ENCODE measurements at places on chromosomes 3 and 15. TPM values are rescaled to one million over a fixed set of nuclear protein-coding genes. Genes with fewer than 3 reads are reported as not detected.

- no peak overlapping the region for H3K4me3 ChIP-seq
- H3K27ac ChIP-seq, result no peak overlapping the region
- H3K27me3 ChIP-seq, result no peaks in the 10 kb centered on the region
Observed at GRCh38 chr3:149936812-149937230, 33.9 kb downstream of the PFN2 start.

- H3K36me3 ChIP-seq, result peaks cover 11% of the 10 kb centered on the region
- H3K4me3 ChIP-seq, result no peak overlapping the region
- H3K27ac ChIP-seq, result no peak overlapping the region
- peaks cover 10% of the 10 kb centered on the region for H3K4me1 ChIP-seq
- no peaks in the 10 kb centered on the region for H3K27me3 ChIP-seq
- DNase-seq, result no peak
Observed at GRCh38 chr15:66748708-66749035, 46.6 kb downstream of the SMAD6 start.

DNA sequence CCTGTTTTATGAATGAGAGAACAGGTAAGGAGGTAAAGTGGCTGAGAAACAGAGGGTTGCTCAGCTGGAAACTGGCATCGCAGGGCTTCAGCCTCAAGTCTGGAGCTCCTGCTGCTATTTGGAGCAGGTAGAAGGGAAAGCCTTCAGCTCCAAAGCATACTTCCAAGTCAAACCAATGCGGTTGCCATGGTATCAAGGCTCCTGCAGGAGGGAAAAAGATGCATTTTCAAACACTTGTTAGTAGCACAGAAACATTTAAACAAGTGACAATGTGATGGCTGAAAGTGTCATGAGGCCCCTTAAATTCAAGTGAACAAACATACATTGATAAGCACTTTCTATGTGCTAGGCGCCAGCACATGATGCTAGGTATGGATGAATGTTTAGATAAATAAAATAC, 60.4 kb downstream of the RYR3 start:
- no peaks in the 10 kb centered on the region for H3K27me3 ChIP-seq
- no peak overlapping the region for H3K4me3 ChIP-seq
- no peaks in the 10 kb centered on the region for H3K36me3 ChIP-seq
- no peak for DNase-seq
- H3K27ac ChIP-seq, result no peak overlapping the region

GRCh38 chr3:115658337-115659181, 35.2 kb downstream of the GAP43 start:
- DNase-seq, result peak; percentile 79
- H3K36me3 ChIP-seq, result no peaks in the 10 kb centered on the region
- peak overlapping the region; percentile 90 for H3K27ac ChIP-seq
- H3K4me3 ChIP-seq, result peak overlapping the region; percentile 54

DNA sequence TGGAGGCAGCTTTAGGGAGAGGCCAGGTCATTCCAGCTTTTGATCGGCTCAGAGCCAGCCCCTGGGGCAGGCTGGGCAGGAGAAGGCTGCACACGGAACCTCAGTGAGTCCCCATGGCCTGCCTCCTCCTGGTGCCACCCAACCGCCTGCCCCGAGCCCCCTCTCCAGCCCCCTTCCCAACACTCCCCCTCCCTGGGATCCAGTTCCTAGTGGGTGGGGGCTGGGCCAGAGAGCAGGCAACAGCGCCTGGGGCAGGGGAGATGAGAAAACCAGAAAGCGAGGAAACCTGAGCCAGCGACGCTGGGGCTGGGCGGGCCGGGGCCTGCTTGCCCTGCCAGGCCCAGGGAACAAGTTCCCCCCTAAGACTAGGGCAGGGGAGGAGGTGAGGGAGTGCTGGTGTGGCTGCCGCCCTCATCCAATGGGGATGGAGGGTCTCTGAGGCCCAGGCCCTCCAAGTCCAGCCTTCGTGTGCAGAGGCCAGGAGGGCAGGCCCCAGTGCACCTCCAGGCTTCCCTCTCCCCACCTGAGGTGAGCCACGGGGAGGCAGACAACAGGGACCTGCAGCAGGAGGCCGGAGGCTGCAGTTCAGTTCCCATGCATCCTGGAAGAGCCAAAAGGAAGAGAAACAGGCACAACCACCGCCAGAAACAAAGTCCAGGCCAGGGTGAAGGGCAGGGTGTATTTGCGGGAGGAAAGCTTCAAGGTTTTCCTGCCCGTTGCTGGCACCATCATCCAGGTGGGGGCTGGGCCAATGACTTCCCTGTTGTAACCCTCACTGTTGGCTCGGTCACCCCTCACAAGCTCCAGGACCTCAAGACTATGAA, 4.0 kb upstream of the SEMA3F start:
- no peaks in the 10 kb centered on the region for H3K27me3 ChIP-seq
- no peak overlapping the region for H3K4me3 ChIP-seq
- H3K36me3 ChIP-seq, result no peaks in the 10 kb centered on the region
- peaks cover 23% of the 10 kb centered on the region for H3K4me1 ChIP-seq

GRCh38 chr15:39873978-39874377, 46.1 kb downstream of the GPR176 start:
- H3K36me3 ChIP-seq, result no peaks in the 10 kb centered on the region
- no peak for DNase-seq
- peaks cover 7% of the 10 kb centered on the region for H3K4me1 ChIP-seq
- H3K27ac ChIP-seq, result no peak overlapping the region
- no peaks in the 10 kb centered on the region for H3K27me3 ChIP-seq

GRCh38 chr3:11930084-11930483, 74.1 kb upstream of the SYN2 start:
- H3K27ac ChIP-seq, result no peak overlapping the region
- DNase-seq, result no peak
- H3K27me3 ChIP-seq, result peaks cover 4% of the 10 kb centered on the region

GRCh38 chr15:71185706-71186105, 70.4 kb downstream of the THSD4 start:
- no peak overlapping the region for H3K27ac ChIP-seq
- no peaks in the 10 kb centered on the region for H3K36me3 ChIP-seq
- DNase-seq, result no peak
- no peaks in the 10 kb centered on the region for H3K4me1 ChIP-seq

- H3K27me3 ChIP-seq, result no peaks in the 10 kb centered on the region
- H3K4me3 ChIP-seq, result no peak overlapping the region
- H3K4me1 ChIP-seq, result no peaks in the 10 kb centered on the region
- DNase-seq, result no peak
- no peak overlapping the region for H3K27ac ChIP-seq
Observed at GRCh38 chr3:116270056-116270455, 175.2 kb downstream of the LSAMP start.

DNA sequence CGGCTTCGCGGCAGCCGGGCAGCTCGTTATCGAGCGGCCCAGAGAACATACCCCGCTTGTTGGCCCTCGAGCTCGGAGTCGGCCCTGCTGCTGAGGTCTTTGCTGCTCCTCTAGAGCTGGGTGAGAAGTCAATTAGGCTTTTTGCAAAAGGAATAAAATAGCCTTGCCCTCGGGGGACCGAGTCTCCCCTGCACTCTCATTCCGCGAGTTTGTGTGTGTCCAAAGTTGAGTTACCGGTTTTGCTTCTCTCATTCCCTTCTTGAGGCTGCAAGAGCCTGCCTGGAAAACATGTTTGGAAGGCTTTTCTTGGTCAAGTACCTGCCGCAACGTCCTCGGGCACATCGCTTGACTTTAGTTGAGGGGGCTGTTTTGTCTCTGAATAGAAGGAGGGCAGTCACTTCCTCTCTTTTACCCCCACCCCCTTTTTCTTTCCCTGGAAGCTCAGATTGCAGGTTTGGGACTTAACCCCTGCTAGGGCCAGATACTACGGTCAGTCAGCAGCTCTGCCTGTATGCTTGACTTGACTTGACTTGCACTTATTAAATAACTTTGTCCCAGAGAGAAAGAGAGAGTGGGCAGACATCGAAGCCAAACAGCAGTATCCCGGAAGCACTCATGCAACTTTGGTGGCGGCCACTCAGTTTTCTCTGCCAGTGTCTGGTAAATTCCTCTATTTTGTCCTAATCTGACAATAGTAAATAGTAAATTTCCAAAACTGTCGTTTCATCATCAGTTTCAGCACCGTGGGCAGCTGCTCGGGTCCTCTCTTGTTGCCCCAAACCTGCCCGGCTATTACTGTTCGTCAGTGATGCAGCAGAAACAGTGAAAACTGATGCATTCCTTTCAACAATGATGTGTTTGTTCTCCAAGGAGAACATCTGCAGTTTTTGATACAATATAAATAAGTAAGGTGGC, 609 bp downstream of the RNF13 start:
- no peaks in the 10 kb centered on the region for H3K36me3 ChIP-seq
- no peaks in the 10 kb centered on the region for H3K27me3 ChIP-seq
- H3K4me1 ChIP-seq, result peaks cover 8% of the 10 kb centered on the region
- H3K27ac ChIP-seq, result peak overlapping the region; percentile 66
- DNase-seq, result peak; percentile 30

DNA sequence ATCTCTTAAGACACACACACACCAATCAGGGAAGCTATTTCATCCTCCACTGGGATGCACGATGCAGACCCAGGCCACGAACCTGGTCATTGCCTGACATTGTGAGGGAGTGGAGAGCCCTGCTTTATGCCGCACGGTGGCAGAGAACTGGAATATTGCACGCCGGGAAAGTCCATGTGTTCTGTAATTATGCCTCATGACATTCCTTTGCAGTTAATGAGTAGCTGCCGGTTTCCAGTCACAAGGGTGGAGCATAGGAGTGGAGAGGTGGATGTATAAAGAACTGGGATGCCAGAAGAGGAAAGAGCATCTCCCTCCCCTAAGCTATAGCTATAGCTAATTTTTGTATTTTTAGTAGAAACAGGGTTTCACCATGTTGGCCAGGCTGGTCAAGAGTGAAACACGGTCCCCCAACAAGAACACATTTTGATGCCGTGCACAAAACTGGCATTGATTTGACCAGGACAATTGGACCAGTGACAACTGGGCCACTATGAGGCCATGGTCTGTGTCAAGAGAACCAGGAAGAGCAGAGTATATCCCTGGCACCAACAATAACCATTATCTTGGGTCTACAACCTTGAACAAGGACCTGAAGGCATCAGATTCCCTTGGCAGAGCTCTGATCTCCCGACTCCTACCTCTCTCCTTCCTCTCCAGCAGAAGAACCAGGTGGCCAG, 51.4 kb downstream of the SH3BP5 start:
- no peaks in the 10 kb centered on the region for H3K4me1 ChIP-seq
- no peaks in the 10 kb centered on the region for H3K36me3 ChIP-seq
- no peak for DNase-seq
- no peak overlapping the region for H3K27ac ChIP-seq
- H3K27me3 ChIP-seq, result no peaks in the 10 kb centered on the region

GRCh38 chr15:74179101-74179841, 5.8 kb downstream of the ISLR start:
- H3K36me3 ChIP-seq, result no peaks in the 10 kb centered on the region
- H3K4me1 ChIP-seq, result peaks cover 18% of the 10 kb centered on the region
- no peak overlapping the region for H3K4me3 ChIP-seq
- no peak for DNase-seq
- H3K27me3 ChIP-seq, result peaks cover 50% of the 10 kb centered on the region

Gene XCR1
- total RNA-seq, result not detected

Gene CDC25A
- 52.0 TPM for total RNA-seq
